Activated CD4-positive, alpha-beta memory T cell treated with anti-CD3 and anti-CD28 coated beads for 36 hours (primary cell): ENCODE measurements at places on chromosomes 13 and 19. TPM values are rescaled to one million over a fixed set of nuclear protein-coding genes. Genes with fewer than 3 reads are reported as not detected.

REEP6 gene
- 1.9 TPM for total RNA-seq

NLRP7 gene
- not detected for total RNA-seq

FCHO1 gene
- 54.5 TPM for total RNA-seq

DCLK1 gene
- not detected for total RNA-seq

KIR2DL1 gene
- total RNA-seq, result not detected

TEX29 gene
- total RNA-seq, result 0.43 TPM

VSTM1 gene
- total RNA-seq, result not detected

KIR3DL2 gene
- total RNA-seq, result 0.48 TPM

PEG3 gene
- total RNA-seq, result not detected

DNM2 gene
- 173 TPM for total RNA-seq

INAFM1 gene
- total RNA-seq, result 12.4 TPM
